Brain pericyte (primary cell): ENCODE measurements at places on chromosomes 2 and 18.

GRCh38 chr2:141063406-141063805 lies 1067.4 kb downstream of the LRP1B start:
- DNase-seq: no peak

DNA sequence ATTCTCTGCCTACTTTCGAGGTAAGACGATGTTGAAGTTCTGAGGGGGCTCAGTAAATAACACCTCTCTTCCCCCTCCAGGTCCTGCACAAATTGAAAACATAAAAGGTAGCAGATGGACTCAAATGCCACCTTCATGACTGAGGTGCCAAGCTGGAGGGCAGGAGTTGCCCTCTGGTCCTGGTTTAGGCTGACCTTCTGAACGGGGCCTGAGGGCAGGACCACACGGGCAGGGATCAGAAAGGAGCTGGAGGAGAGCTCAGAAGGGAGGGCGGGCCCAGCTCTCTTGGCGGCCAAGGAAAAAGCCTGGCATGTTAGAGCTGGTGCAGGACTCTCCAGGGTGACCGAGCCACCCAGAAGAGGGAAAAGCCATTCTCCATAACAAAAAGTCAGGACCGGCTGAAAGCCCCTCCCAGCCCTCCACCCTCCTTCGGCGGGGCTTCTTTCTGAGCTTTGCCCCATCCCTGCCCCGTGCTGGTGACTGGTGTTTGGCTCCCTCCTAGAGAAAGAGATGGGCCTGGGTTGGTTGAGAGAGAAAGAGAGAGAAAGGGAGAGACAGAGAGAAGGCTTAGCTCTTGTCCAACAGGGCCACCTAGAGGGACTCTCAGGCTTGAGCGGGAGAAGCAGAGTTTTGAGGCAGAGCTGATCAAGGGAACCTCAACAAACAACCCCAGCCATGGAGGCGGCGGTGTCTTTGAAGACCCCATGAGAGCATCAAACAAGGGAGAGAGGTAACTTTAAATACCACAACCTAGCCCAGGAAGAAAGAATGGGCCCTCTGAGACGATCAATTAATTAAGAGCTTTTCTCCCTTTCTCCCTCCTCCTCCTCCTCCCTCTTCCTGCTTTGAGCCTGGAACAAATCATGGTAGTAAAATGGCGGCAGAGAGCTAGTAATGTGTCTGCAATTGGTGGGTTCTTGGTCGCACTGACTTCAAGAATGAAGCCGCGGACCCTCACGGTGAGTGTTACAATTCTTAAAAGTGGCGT lies 50.8 kb downstream of the WIPF1 start:
- DNase-seq: no peak

DNA sequence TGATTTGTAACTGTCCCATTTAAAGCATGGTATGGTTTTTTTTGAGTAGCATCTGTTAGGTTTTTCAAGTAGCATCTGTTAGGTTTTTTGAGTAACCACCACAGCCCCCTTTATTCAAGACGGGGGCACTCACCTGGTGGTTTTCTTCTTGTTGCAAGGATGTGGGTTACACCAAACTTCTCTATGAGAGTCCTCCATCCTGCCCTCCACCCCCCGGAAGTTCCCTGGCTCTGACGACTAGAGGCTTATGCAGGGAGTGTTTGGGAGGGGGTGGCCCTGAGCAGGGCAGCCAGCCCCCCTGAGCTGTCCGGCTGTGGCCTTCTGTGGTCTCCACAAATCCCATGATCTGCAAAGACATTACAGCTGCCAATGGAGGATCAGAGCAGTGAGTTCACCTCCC lies 39.3 kb downstream of the MTCL1 start:
- DNase-seq: no peak

GRCh38 chr2:26784570-26785234 lies 1.2 kb upstream of the CENPA start:
- no peak for DNase-seq

GRCh38 chr2:23525137-23525765 lies 140.3 kb downstream of the KLHL29 start:
- no peak for DNase-seq

DNA sequence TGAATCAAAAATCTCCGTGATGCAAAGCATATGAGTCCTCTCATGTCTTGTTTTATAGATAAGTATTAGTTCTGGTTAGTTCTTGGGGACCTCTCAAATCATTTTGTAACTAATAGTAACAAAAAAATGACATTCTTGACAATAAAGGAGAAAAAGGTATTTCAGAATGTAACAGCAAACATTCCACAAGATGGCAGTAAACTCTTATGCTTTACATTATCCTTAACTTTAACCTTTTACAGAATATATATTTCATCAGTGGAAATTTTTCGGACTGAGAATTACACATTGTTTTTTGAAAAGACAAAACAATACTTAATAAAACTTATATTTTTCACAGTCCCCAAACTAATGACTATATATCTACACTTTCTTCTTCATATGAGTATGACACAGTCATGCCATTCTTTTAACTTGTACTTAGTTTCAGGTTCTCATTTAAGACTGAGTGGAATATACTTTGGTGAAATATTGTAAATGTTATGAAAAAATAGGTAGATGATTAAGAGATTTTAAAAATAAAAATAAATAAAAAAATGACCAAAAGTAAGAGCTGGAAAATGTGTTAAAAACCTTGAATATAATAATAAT lies 142.9 kb upstream of the NXPH2 start:
- no peak for DNase-seq

GRCh38 chr18:60064271-60064670 lies 164.5 kb downstream of the PMAIP1 start:
- DNase-seq: no peak

DNA sequence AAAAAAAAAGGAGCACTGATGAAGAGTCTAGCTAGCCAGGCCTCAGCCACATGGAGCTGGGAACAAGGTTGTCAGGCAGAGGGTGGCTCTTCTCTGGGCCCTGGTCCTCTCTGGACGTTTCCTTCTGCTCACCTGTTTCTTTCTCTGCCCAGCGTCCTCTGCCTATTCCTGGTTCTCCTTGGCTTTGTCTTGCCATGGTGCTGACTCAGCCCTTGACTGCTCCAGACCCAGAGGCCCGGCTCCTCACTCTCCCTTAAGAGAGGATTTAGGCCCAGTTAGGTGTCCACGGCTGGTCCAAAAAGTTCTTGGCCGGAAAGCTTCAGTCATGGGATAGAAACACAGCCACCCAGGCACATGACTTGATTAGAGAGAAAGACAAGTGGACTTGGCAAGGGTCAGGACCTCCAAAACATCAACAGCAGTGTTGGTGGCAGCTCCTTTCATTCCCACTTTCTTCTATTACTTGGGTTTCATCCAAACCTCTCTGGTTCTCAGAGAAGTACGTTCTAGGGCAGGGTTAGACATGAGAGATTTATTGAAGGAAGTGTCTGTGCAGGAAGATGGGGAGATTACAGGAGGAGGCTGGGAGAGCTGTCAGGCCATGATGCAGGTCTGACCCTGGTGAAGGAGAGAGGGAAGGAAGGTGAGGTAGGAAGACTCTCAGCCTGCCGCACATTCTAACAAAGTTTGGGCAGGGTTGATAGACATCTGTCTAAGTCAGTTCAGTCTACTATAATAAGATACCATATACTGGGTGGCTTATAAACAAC lies 14.5 kb upstream of the ATG16L1 start:
- DNase-seq: no peak

DNA sequence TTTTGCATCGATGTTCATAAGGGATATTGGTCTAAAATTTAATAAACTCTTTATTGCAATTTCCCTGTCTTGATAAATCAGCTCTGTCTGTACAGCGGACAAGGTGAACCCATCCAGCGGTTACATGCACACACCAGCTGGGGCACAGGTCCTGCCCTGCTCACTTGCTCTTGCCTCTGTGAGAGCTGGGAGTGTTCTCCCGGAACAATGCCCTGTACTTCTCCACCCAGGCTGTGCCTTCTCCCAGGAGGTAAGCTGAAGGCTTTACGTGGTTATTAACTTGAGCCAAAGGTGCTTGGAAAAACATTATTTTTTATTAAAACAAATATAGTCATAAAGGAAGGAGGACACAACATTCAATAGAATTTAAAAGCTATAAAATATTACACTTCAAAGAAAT lies 117.6 kb downstream of the ALPK2 start:
- no peak for DNase-seq

- DNase-seq: no peak
These were observed 74.3 kb upstream of the SLC1A4 start for GRCh38 chr2:64914735-64915509.

DNA sequence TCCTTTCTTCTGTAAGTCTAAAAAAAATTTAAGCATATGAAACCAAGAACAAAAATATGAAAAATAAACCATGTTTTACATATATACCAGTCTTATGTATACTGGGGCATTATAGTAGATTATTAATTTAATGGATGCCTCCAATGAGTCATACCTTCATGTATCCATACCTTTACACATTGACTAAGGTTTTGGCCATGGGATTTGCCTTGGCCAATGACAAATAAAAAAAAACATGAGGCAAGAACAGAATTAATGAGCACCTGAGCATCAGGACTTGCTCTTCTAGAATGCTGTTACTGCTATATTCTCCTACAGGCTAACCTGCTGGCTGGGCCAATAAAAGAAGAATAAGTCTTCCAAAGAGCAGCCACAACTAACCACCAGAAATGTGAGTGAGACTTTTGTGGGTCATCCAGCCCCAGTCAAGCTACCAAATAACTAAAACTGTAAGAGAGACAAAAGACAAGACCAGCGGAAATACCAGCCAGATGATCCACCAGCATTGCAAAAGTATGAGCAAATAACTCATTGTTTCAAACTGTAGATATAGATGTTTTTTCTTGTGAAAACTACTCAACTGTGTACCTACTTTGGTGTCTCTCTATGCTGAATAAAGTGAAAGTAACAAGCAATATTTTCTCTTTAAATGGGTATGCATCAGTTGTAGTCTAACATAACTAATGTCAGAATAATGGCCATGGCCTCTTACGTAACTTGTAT lies 749.6 kb upstream of the VRK2 start:
- DNase-seq: peak; percentile 0

GRCh38 chr18:27164905-27165304 lies 20.2 kb downstream of the CHST9 start:
- no peak for DNase-seq

- no peak for DNase-seq
These were observed 99.8 kb downstream of the SH3BP4 start for GRCh38 chr2:235051436-235052260.

GRCh38 chr2:129233751-129234406 lies 745.6 kb upstream of the RAB6C start:
- DNase-seq: no peak

GRCh38 chr2:191347154-191347553 lies 102.0 kb downstream of the MYO1B start:
- DNase-seq: no peak

- no peak for DNase-seq
These were observed 47.4 kb downstream of the RHOB start for GRCh38 chr2:20494241-20494640.

DNA sequence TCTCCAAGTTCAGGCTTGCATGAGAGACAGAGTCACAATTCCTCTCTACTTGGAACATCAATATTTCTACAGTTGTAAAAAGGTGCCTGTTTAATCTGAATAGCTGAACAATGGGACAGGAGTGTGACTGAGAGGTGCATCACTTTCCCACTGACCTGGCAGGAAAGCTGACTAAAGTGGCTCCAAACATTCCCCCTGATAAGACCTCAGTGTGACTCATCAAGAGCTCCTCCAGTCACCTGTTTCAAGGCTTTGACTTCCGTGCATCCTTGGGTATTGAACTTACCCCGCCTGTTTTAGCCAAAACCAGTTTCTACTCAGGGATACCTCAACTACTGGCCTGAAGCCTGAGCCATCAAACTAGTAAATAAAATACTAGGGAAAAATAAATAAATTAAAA lies 453.9 kb upstream of the DDX18 start:
- no peak for DNase-seq

DNA sequence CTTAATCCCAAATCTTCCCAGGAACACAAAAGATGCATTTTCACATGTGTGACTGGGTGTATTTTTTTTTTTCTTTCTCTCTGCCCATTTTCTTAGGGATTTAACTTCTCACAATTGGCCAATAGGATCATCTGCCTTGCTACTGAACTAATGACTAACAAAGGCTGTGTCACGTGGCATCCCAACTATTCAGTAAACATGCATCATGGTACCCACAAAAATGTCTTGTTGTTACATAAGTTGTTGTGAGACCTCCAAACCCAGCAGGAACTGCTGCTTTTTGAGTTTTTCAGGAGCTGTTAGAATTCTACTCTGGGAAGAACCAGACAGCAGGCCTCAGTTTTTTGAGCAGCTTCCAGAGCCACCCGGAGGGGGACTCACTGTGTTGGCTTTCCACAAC lies 31.9 kb downstream of the GAD1 start:
- DNase-seq: no peak
